Cardiac atrium fibroblast (primary cell): ENCODE measurements at places on chromosomes 12 and 14. TPM values are rescaled to one million over a fixed set of nuclear protein-coding genes. Genes with fewer than 3 reads are reported as not detected.

The ZBTB1 gene
- total RNA-seq, result 28.7 and 40.3 TPM in 2 replicates

The RERGL gene
- not detected in 2 replicates for total RNA-seq

The CMKLR1 gene
- total RNA-seq, result 0.18 and 0.32 TPM in 2 replicates

The DEPDC4 gene
- total RNA-seq, result not detected in 2 replicates

The HOTAIR gene
- total RNA-seq, result not detected in 2 replicates

The TBX3 gene
- 3.6 and 7.3 TPM in 2 replicates for total RNA-seq

The CCDC38 gene
- total RNA-seq, result not detected in 2 replicates

The SERPINA1 gene
- not detected in 2 replicates for total RNA-seq

The MMP19 gene
- 34.8 and 40.3 TPM in 2 replicates for total RNA-seq

The HHIPL1 gene
- total RNA-seq, result 6.5 and 9.9 TPM in 2 replicates

The OVCH1 gene
- total RNA-seq, result 0.32 and 2.3 TPM in 2 replicates

The PARP2 gene
- total RNA-seq, result 1.8 and 16.2 TPM in 2 replicates

The GLS2 gene
- not detected in 2 replicates for total RNA-seq

The C12orf50 gene
- total RNA-seq, result not detected in 2 replicates

The PMEL gene
- total RNA-seq, result 3.1 and 9.9 TPM in 2 replicates

The CD69 gene
- not detected in 2 replicates for total RNA-seq

The GPR33 gene
- not detected in 2 replicates for total RNA-seq

The PEBP1 gene
- 155 and 189 TPM in 2 replicates for total RNA-seq

The GRIP1 gene
- total RNA-seq, result not detected in 2 replicates

The ZDHHC17 gene
- 15.4 and 26.0 TPM in 2 replicates for total RNA-seq

The TM7SF3 gene
- 16.6 and 31.1 TPM in 2 replicates for total RNA-seq

The BBOF1 gene
- 3.8 and 5.7 TPM in 2 replicates for total RNA-seq

The NUDT4 gene
- 54.4 and 63.4 TPM in 2 replicates for total RNA-seq

The TMEM63C gene
- 1.5 TPM in 1 of 2 replicates, not detected in the other for total RNA-seq

The NXPH4 gene
- total RNA-seq, result 13.7 and 23.3 TPM in 2 replicates

The KRT71 gene
- not detected in 2 replicates for total RNA-seq

The FBRSL1 gene
- 6.5 and 6.9 TPM in 2 replicates for total RNA-seq
